Activated naive CD8-positive, alpha-beta T cell treated with anti-CD3 and anti-CD28 coated beads, Interleukin-2, amount 10 ng/mL, durations not matched to agents 7 days and 5 days (primary cell): ENCODE measurements at places on chromosomes 12 and 14. TPM values are rescaled to one million over a fixed set of nuclear protein-coding genes. Genes with fewer than 3 reads are reported as not detected.

Gene CLEC4C
- not detected for total RNA-seq

DNA sequence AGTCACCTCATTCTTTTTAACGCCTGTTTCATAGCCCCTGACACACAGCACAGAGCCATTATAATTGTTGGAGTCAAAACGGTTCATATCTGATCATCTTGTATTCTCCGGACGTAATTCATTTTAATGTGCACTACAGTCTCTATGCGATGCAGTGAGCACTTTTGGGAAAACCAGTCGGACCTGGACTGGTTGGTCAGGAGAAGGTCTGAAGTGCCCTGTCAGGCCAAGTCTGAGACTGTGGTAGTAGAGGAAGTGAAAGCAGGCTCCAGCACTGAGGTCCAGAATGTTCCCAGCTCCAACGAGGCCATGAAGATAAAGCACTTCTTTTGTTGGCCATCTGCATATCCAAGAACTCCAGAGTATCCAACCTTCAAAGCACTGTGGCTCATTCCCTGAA, 117.1 kb upstream of the NCOR2 start:
- DNase-seq, result no peak

Gene CATSPERB
- 1.9 TPM for total RNA-seq

DNA sequence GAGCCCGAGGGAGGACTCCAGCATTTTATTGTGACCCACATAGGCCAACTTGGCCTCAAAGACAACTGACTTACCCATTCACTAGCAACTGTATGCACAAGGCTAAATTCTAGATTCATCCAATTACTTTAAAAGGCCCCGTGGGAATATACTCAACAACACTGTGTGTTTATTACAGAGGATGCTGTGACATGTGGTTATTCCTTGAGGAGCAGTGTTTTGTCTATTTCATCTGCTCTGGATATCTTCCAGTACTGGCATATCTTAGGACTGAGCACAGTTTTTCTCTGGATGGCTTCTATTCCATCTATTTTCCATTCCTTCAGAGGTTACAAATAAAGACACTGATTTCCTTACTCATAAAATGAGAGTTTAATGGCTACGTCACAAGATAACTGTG, 87.2 kb upstream of the KRAS start:
- DNase-seq, result no peak

GRCh38 chr14:58368956-58369355, 26.8 kb upstream of the TOMM20L start:
- no peak for DNase-seq

Gene GOLT1B
- total RNA-seq, result 33.2 TPM

Gene NYNRIN
- 0.34 TPM for total RNA-seq

Gene CABP1
- total RNA-seq, result 1.7 TPM

Gene LRRC43
- not detected for total RNA-seq

GRCh38 chr14:51176839-51177238, 63.2 kb upstream of the TMX1 start:
- no peak for DNase-seq

- no peak for DNase-seq
Measured at GRCh38 chr12:116897476-116897875, 13.3 kb upstream of the FBXW8 start.

GRCh38 chr14:37824939-37825712, 229.7 kb downstream of the TTC6 start:
- DNase-seq, result no peak

Gene LMNTD1
- total RNA-seq, result not detected

Gene LRRIQ1
- total RNA-seq, result not detected
